ENCODE measurements at places on chromosomes 2 and 18.

DNA sequence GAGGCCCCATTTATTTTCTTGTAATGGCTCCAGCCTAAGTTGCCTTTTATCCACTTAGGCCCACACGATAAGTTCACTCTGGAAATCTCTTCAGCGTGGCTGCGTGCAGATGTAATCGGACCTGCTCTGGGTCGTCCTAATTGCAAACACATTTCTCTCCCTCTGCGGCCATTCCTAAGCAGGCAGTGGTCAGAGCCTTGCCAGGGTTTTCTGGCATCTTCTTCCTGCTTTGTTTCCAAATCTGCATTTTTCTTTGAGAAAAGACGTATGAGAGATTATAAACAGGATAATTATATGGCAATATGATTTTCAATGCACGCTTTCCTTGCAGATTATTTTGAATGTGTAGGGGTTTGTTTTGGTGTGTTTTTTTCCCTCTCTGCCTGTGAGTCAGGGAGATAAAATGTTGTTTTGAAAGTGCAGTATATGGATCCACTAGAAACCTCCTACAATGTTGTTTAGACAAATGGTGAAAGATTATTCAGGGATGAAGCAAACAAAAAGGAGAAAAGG is 239.4 kb upstream of the TANK start:
- no peak for DNase-seq

GRCh38 chr2:10343658-10344057 is 41.0 kb downstream of the HPCAL1 start:
- no peak for DNase-seq

DNA sequence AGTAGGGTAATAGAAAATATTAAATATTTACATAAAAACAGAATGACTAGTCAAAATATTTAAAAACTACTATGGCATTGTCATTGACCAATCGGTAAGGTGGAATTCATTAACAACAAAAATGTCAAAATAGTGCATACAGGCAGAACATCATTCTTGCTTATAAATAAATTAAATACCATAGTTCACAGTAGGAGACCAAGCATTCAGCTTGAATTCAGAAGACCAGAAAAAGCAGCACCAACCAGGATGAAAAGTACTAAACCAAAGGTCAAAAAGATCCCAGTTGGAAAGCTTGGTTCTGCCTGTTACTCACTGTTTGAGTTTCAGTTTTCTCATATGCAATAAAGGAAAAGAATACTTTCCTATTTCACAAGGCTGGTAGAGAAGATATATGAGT is 244.3 kb downstream of the OSR1 start:
- DNase-seq, result no peak

GRCh38 chr2:184178229-184178628 is 420.1 kb upstream of the ZNF804A start:
- no peak for DNase-seq

Data from HepG2 (cell line).